Uterine smooth muscle cell (primary cell): ENCODE measurements at places on chromosomes 6 and 20. TPM values are rescaled to one million over a fixed set of nuclear protein-coding genes. Genes with fewer than 3 reads are reported as not detected.

Gene SMLR1
- not detected in 2 replicates for total RNA-seq

Gene GHRH
- not detected in 2 replicates for total RNA-seq

Gene NKX2-2
- total RNA-seq = not detected in 2 replicates

Gene ATP9A
- 13.9 and 30.9 TPM in 2 replicates for total RNA-seq

Gene TNF
- not detected in 2 replicates for total RNA-seq

Gene FRMD1
- total RNA-seq = under 0.01 TPM in 1 of 2 replicates, not detected in the other

Gene TSHZ2
- total RNA-seq = 1.2 and 1.5 TPM in 2 replicates

Gene OR2J3
- not detected in 2 replicates for total RNA-seq
